Hepatocyte (in vitro differentiated cells): ENCODE measurements at places on chromosomes 2 and 18. TPM values are rescaled to one million over a fixed set of nuclear protein-coding genes. Genes with fewer than 3 reads are reported as not detected.

Gene CYP26B1
- 5.2 and 6.5 TPM in 2 replicates for total RNA-seq

Gene CCT7
- 195 and 197 TPM in 2 replicates for total RNA-seq

Gene CXCR1
- not detected in 2 replicates for total RNA-seq

GRCh38 chr2:27903018-27903417 lies 12.5 kb downstream of the BABAM2 start:
- no peaks in the 10 kb centered on the region for H3K4me1 ChIP-seq
- H3K27me3 ChIP-seq: no peaks in the 10 kb centered on the region
- H3K36me3 ChIP-seq: no peaks in the 10 kb centered on the region

DNA sequence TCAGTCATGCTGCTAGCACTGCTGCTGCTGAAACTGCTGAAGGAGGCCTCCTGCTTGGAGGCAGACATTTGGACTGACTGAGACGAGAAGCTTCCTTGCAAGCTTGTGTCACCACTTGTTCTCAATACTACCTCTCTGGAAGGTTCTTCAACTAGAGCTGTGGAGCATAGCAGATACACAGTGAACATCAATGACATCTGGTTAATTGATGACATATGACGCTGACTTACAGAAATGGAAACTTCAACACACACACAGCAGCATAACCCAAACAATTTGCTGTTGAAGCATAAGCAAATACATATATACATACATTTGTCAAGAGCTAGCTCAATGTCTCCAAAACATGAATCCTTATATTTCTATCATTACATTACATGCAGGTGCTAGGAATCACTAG lies 47.3 kb downstream of the PLEKHA3 start:
- H3K4me3 ChIP-seq: no peak overlapping the region
- H3K27me3 ChIP-seq: no peaks in the 10 kb centered on the region
- H3K36me3 ChIP-seq: no peaks in the 10 kb centered on the region
- no peak for DNase-seq

- peak overlapping the region; percentile 95 for H3K4me3 ChIP-seq
- no peaks in the 10 kb centered on the region for H3K27me3 ChIP-seq
- H3K4me1 ChIP-seq: peaks cover 23% of the 10 kb centered on the region
- peak overlapping the region; percentile 88 for H3K27ac ChIP-seq
Observed at GRCh38 chr2:151826737-151827157, 1.5 kb downstream of the ARL5A start.

DNA sequence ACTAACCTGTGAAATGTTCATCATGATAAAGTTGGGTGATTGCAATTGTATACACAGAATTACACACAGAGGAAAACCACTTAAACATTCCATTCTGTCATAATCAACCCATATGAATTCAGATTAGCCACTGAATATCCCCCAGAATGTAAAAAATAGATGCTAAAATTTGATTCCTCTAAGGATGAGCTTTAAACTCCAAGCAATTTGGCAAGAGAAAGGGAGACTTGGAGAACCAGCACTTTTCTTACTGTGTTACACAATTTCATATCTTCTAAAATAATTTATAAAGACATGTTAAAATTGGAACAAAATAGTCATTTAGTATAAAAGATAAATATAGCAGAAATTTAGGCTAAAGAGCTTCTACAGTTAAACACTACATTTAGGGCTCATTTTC lies 146.3 kb upstream of the LMAN1 start:
- no peak overlapping the region for H3K27ac ChIP-seq
- no peak overlapping the region for H3K4me3 ChIP-seq
- no peak for DNase-seq
- no peaks in the 10 kb centered on the region for H3K36me3 ChIP-seq
